Endothelial cell of umbilical vein (primary cell): ENCODE measurements at places on chromosomes 6 and 20. TPM values are rescaled to one million over a fixed set of nuclear protein-coding genes. Genes with fewer than 3 reads are reported as not detected.

DNA sequence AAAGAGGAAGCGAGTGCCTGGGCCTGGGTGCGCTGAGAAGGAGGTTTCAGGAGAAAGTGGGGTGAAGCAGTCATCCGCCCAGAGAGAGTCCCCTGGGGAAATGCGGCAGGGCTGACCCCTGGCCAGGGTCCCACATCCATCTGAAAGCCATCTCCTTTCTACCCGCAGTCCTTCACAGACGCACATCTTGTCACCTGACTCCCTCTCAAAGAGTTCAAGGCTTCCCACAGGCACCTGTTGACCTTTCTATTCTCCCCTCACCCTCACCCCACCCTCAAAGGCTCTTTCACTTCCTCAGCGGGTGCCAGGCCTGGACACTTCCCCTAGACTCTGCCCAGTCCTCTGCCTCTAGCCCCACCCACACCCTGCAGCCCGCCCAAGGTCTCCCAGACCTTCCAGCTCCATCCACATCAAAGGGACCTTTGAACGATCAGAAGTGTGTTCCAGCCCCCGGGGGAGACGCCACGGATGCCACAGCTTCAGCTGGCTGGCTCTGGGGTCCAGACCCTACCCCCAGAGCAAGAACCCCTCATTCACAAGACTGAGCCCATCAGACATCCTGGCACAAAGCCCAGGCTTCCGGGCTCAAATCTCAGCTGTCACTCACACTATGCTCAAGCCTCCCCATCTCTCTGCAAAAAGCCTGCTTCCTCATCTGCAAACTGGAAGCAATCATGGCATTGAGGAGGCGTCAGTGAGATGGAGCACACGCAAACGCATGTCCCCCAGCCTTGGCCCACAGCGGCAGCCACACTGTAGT lies 2.1 kb downstream of the CTSZ start:
- peak; percentile 63 for DNase-seq

CENPB gene
- 82.2 and 90.3 TPM in 2 replicates for total RNA-seq

PRDM13 gene
- not detected in 2 replicates for total RNA-seq

HLA-DPB1 gene
- total RNA-seq, result 2.3 and 19.1 TPM in 2 replicates

DNA sequence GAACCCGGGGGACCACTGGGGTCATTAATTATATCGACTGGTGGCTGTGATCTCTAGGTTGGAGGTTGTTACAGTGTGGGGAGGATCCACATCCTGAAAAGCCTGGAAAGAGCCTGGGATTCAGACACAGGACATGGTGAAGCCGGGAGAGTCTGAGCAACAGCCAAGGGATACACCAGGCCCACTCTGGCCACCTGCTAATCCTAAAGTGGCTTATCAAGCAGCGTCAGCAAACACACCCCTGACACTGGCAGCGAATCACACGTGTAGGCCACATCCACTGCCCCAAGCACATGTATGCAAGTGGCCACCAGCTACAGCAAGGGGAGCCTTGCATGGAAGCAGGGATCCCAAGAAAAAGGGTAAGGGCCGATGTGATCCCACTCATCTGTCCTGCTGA lies 41.0 kb downstream of the GFOD1 start:
- DNase-seq, result no peak

KCNS1 gene
- total RNA-seq, result 0.23 and 0.29 TPM in 2 replicates

DNA sequence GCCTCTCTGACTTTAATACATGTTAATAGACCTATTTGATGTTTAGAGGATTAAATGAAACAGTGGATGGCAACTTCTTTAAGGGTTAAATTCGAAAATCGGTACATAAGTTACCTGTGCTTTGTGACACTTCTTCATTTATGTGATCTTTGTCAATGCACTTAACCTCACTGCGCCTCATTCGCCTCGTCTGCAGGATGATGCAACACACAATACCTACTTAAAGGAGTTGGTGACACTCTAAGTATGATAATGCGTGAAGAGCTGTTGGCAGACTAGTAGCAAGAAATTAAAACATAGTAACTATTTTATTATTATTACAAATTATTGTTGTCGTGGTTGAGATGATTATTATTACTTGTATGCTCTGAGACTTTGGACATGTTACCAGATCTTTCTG lies 92.8 kb downstream of the TSHZ2 start:
- DNase-seq, result no peak

DNA sequence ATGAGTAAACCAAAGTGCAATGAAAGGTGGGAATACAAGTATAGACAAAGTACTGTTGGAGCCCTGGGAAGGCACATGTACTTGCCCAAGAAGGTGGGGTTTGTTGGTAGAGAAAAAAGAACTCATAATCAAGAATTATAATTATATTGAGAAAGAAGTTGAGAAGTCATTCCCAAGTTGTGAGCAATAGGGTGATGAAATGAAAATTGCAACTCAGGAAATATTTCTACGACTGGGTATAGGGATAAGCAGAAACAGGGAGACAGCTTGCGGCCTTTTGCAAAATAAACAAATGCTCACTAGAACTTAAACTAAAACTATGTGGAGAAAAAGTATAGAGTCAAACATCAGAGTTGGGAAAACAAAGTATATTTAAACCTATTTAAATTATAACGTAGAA lies 250.7 kb upstream of the FAM83B start:
- DNase-seq, result no peak

HLA-DQA1 gene
- not detected in 2 replicates for total RNA-seq

- DNase-seq, result no peak
Measured at GRCh38 chr20:48007351-48007750, 222.1 kb upstream of the SULF2 start.

VGLL2 gene
- total RNA-seq, result not detected in 2 replicates

- DNase-seq, result no peak
Measured at GRCh38 chr6:155301867-155302266, 12.4 kb downstream of the TFB1M start.

- DNase-seq, result no peak
Measured at GRCh38 chr20:48585061-48585870, 242.5 kb downstream of the PREX1 start.

GRCh38 chr6:92762443-92763273 lies 656.7 kb downstream of the EPHA7 start:
- DNase-seq, result no peak

MCCD1 gene
- not detected in 2 replicates for total RNA-seq

FAM217A gene
- total RNA-seq, result not detected in 2 replicates

DNA sequence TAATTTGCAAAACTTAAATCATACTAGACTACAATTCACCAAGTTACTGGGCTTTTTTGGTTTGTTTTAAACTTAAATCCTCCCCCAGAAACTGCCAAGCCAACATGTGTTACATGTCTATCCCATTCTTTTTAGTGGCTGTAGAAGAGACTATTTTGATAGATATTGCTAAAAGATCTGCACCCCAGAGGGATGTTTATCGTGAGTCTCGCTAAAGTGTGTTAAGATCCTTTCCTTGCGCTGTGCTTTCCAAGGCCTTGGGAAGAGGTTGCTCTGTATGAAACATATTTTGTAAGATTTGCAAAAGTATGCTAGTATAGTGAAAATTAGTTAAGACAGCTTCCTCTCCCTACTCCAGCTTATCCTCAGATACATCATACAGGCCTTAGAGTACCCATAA lies 63.0 kb downstream of the GPX5 start:
- DNase-seq, result no peak

MYMX gene
- total RNA-seq, result not detected in 2 replicates

DNA sequence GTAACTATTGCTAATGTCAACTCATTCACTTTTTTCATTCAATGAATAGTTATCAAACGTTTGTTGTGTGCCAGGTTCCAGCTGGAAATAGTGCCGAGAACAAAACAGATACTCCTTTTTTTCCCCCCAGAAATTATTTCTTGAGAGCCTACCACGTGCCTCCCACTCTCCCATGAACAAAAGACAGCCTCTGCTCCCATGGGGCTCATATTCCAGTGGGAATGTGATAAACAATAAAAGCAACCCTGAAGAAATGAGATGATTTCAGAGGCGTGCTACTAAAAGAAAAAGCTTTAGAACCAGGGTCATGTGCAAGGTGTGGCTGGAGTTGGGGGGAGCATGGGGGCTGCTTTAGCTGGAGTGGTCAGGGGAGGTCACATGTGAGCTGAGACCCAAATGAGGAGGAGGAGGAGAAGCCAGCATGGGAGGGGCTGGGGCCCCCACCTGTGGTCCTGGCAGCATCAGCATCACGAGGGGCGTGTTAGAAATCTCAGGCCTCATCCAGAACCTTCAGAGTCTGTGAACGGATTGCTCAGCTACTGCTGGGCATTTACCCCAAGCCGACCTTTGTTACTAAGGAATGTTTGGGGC lies 157.4 kb downstream of the EYA2 start:
- no peak for DNase-seq

MDFI gene
- 32.4 and 45.8 TPM in 2 replicates for total RNA-seq

DNA sequence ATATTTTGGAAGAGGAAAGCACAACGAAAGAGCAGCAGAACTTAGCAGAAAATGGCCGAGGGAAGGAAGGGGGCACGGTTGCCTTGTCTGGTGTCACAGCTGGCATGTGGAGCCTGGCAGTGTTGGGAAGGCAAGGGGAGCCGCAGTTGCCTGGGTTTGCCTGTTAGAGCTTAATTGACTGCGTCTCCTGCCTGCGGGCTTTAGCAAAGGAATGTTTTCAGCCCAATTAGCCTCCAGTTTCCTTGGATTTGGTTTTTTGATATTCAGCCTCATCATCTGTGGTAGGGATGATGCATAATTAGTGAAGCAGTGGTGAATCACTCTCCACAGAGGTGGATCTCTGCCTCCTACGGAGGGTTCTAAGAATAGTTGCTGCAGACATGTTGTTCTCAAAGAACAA lies 832.6 kb downstream of the QKI start:
- DNase-seq, result no peak

F13A1 gene
- not detected in 2 replicates for total RNA-seq

DNA sequence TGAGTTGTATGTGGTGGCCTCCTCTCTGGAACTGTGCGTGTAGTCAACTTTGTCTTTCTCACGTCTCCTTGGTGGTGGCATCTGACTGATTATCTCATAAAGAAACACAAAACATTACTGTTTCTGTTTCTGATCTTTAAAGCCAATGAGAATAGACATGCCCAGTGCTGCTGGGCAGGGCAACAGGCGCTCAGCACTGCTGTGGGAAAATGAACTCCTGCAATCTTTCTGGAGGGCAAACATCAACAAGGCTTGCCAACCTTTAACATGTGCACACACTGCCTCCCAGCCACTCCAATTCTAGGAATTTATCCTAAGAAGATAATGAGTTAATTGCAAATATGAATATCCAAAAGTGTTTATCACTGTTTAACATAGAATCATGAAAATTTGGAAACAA lies 106.3 kb upstream of the CD93 start:
- no peak for DNase-seq

SLC13A3 gene
- 0.09 and 0.40 TPM in 2 replicates for total RNA-seq

GRCh38 chr6:18110162-18110561 lies 12.3 kb downstream of the NHLRC1 start:
- DNase-seq, result no peak

HLA-DQB2 gene
- not detected in 2 replicates for total RNA-seq

ULBP3 gene
- total RNA-seq, result 12.8 and 13.8 TPM in 2 replicates

DNA sequence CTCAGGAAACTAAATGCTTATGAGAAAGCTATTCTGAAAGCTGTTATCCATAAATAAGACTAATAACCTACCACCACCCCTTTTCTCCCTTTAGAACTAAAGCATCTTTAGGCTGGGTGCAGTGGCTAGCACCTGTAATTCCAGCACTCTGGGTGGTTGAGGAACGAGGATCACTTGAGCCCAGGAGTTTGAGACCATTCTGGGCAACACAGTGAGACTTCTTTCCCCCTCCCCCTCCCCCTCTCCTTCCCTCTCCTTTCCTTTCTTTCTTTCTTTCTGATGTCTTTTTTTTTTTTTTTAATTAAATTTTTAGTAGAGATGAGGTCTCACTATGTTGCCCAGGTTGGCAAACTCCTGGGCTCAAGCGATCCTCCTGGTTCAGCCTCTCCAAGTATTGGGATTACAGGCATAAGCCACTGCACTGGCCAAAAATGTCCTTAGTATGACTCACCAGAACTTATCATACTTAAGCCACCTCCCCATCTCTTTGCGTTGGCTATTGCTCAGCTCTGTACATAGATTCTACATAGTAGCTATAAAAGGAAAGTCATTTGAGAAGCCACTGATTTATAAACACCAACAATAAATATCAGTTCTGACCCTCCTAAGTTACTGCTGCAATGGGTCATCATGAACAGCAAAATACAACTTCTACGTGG lies 54.8 kb upstream of the SPDEF start:
- peak; percentile 51 for DNase-seq

GRCh38 chr6:110034667-110035036 lies 56.5 kb downstream of the GPR6 start:
- no peak for DNase-seq

GRCh38 chr6:56101141-56101553 lies 146.2 kb downstream of the COL21A1 start:
- DNase-seq, result no peak

- DNase-seq, result no peak
Measured at GRCh38 chr6:158813032-158813431, 6.1 kb downstream of the EZR start.

CPXM1 gene
- 9.3 and 20.3 TPM in 2 replicates for total RNA-seq

- DNase-seq, result no peak
Measured at GRCh38 chr6:82987951-82988350, 77.7 kb downstream of the UBE3D start.

DNA sequence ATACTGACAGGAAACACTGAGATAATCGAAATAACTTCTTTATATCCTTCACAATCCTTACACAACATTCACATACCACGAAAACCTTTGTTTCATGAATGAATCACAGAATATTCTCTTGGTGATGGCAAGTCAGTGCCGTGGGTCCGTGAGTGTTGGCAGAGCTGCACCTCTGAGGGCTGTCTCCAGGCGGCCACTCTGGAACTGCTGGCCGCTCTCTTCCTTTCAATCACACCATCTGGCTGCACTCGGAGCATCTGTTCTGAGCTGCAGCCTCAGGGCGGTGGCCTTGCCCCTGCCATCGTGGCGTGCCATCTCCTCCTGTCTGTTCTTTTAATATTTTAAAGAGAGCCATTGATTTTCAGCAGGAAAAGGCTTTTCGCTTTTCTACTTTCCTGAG lies 129.4 kb upstream of the AFDN start:
- no peak for DNase-seq

SSTR4 gene
- total RNA-seq, result not detected in 2 replicates

DNA sequence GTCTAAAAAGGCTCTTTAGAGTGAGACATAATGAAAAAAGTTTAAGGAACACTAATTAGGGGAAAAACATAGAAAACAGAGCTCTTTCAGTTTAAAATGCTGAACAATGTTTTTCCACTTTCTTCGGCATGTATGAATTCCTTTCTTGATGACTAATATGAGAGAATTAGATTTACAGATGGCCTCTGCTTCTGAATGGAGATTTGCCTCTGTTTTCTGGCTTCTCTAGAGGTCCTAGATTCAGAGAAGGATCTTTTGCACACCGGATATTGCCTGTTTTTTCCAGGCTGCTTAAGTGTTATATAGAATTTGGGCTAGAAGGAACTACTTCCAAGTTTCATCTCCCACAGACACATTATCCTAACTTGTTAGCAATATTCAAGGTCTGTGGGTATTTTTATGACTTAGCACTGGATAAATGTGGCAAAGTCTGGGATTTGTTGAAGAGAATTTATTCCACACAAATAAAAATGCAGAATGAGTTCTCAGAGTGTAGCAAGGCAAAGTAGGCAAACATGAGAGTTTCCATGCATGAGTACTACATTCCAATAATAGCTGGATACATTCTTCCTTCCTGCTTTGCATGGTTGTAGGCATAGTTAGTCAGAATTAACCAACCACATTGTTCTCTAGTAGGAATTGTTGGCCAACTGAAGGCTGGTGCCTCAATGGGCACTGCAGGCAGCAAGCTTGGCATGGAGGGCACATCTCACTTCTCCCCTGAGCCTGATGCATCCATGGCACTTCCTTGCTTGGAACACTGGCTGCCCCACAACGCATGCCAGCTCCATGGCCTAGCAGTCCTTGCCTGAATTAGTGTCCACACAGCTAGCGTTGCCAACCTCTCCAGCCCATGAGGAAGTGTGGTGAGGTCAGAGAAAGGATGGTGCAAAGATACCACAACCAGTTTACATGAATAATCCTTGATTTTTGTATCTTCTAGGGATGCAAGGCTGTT lies 224.2 kb downstream of the CLIC5 start:
- no peak for DNase-seq

FOXP4 gene
- 23.9 and 24.4 TPM in 2 replicates for total RNA-seq
